ENCODE measurements at places on chromosomes 11 and 22.
A peak's percentile ranks its signal among the peaks of the same experiment; 100 is the strongest.

DNA sequence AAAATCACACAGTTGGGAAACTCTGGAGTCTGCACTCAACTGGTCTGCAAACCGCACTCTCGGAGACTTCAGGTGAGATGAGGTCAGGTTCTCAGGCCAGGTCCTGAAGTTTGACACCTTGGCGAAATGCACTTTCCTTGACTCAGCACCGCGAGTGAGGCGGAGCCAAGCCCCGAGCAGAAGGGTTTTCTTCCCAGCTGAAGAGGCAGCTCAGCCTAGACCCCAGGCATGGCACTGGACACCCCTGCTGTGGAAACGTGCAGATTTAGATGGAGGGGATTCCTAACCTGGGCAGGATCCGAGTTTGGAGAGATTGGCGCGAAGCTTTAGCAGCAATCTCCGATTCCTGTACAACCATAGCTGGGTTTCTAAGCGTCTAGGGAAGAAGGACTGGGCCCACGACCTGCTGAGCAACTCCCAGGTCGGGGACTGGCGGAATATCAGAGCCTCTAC lies 835 bp upstream of the MYOD1 start:
- DNase-seq = no peak

GRCh38 chr11:40877256-40877655 lies 582.2 kb downstream of the LRRC4C start:
- DNase-seq = no peak

DNA sequence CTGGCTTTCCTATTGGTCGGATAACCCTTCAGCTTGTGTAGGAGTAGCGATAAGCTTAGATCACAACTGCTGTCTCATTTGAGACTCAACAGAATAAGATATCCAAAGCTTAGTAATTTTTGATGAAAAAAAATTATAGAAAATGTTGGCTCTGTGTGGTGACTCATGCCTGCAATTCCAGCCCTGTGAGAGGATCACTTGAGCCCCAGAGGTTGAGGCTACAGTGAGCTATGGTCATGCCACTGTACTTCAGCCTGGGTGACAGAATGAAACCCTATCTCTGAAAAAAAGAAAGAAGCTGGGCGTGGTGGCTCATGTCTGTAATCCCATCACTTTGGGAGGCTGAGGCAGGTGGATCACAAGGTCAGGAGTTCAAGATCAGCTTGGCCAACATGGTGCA lies 55.6 kb upstream of the RRM1 start:
- no peak for DNase-seq

DNA sequence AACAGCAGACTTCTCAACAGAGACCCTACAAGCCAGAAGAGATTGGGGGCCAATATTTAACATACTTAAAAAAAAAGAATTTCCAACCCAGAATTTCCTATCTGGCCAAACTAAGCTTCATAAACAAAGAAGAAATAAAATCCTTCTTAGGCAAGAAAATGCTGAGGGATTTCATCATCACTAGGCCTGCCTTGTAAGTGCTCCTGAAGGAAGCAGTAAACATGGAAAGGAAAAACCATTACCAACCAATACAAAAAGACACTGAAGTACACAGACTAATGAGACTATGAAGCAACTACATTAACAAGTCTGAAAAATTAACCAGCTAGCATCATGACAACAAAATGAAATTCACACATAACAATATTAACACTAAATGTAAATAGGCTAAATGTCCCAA lies 947.9 kb upstream of the CHORDC1 start:
- DNase-seq = no peak

DNA sequence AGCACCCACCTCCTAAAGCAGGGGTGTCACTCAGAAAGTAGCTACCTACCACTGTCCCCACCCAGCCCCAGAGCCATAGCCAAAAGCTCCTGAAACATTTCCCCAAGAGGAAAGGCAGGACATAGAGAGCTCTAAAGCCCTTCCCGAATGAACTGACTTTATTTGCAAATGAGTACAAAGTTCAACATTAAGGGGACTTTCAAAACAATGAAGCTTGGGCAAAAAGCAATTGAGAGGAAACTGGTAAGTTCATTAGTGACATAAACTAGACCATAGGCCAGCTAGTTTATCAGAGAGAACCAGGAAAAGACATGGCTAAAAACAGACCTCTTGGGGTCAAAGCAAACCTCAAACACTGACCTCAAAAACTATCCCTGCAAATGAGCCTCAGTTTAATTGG lies 72.7 kb downstream of the IGLL5 start:
- no peak for DNase-seq

DNA sequence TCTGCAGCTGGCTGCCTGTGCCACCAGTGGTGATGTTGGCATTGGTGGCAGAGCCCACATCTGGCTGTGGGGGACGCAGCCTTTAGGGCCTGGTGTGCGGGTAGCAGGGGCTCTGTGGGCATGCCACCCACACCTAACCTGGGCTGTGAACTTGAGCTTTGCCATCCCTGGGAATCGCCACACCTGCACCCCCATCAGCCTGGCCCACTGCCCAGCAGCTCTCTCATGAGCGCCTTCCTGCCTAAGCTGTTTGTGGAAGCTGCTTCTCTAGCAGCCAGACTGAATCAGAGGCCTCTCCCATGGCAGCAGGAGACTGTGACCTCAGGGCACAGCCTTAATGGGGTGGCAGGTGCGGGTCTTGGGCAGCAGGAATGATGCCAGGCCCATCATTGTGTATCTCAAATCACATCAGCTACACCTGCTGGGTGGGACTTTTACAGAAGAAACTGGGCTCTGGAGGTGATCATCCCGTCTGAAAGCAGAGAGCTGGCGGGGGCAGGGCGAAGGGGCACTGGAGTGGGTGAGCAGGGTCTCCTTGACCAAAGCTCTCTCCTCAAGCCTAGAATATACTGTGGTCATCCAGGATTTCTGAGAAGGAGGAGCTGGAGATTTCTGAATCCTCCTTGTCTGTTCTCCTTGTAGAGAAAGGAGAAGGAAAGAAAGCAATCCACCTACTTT lies 17.8 kb upstream of the CARS1 start:
- no peak for DNase-seq

GRCh38 chr11:43819926-43820325 lies 60.7 kb upstream of the ALKBH3 start:
- no peak for DNase-seq

DNA sequence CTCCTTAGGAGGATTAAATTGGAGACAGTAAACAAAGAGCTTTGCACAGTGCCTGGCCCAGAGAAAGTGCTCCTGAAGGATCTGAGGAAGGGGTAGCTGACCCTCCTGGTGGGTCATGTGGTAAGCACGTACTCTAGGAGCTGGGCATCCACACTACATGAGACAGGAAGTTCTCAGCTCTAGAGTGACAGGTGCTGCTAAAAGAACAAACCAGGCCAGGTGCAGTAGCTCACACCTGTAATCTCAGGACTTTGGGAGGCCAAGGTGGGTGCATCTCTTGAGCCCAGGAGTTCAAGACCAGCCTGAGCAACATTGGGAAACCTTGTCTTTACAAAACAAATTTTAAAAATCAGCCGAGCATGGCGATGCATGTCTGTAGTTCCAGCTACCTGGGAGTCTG lies 13.1 kb downstream of the SLC43A1 start:
- DNase-seq = no peak

- no peak for DNase-seq
These were observed 10.5 kb upstream of the MMP3 start for GRCh38 chr11:102853956-102854355.

GRCh38 chr22:40482391-40482790 lies 112.0 kb downstream of the SGSM3 start:
- DNase-seq = no peak

GRCh38 chr22:19410941-19411689 lies 20.4 kb downstream of the HIRA start:
- no peak for DNase-seq

- DNase-seq = no peak
These were observed 42.5 kb downstream of the TBX1 start for GRCh38 chr22:19802894-19803735.

DNA sequence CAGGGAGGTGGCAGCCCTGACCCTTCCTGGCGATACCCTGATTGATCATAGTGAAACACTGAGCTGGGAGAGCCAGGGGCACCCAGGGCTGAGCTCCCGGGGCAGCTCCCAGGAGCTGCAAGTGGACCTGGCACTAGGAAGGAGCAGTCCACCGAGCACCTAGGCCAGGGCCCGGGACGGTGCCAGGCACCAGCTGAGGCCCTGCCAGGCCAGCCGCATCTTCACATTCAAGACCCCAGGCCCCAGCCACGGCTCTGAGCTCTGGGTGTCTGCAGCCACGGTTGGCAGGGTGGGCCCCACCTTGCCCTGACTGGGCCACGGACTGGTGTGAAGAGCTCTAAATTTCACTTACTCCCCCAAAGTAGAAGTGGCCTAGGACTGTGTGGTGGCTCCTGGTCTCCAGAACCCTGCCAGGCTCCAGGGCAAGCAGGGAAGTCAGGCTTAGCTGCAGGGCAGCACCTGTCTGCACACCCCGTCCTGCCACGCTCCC lies 58.3 kb downstream of the RTN4R start:
- DNase-seq = no peak

GRCh38 chr22:18977824-18978425 lies 41.8 kb upstream of the PRODH start:
- peak; percentile 31 for DNase-seq

DNA sequence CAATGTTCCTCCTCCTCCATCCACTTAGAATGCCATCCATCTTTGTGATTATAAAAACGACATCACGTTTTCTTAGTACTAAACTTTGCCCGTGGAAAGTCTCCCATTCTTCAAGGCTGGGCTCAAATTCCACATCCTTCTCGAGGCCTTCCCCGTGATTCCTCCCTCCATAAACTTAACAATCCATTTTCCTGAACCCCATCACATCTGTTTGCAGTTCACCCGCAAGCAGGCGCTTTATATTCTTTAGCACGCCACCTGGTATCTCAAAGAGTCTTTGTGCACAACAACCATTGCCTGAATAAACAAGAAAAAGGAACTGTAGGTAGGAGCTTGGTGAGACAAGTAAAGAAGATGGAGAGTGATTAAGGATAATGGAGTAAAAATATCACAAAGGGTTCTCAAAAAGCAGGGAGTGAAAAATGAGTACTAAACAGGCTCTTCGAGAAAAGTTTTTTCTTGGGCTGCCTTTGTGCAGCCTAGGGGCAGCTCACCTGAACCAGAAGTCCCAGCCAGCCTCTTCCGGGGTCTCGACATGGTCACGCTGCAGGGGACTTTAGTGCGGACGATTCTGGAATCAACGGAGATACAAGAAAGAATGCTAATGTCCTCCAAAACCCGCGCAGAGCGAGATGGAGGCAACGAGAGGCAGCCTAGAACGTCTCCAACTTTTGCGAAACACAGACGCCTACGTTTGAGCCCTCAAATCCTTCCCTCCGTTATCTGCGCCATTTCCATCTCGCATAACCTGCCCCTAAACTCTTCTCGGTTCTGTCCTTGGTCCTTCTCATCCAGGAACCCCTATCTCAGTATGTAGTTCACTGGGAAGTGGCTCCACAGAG lies 585 bp downstream of the THYN1 start:
- DNase-seq = no peak

GRCh38 chr11:115201111-115201792 lies 303.0 kb downstream of the CADM1 start:
- DNase-seq = no peak

GRCh38 chr22:29951791-29952413 lies 68.9 kb downstream of the MTMR3 start:
- no peak for DNase-seq

DNA sequence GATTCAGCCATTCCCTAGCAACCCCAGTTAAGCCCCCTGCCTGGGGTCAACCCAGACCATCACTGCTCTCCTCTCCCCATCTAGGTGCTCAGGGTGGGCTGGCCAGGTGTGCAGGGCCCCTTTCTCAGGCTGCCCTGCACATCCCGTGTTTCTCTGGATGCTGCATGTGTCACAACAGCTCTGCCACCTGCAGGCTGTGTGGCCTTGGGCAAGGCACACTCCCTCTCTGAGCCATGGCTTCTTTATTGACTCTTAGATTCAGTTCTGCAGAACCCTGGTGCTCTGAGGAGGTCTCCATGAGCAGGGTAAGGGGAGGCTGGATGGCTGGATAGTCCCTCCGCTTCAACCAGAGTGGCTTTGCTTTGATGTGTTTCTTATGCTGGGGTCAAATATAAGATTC lies 24.6 kb downstream of the RPS6KA4 start:
- DNase-seq = no peak

DNA sequence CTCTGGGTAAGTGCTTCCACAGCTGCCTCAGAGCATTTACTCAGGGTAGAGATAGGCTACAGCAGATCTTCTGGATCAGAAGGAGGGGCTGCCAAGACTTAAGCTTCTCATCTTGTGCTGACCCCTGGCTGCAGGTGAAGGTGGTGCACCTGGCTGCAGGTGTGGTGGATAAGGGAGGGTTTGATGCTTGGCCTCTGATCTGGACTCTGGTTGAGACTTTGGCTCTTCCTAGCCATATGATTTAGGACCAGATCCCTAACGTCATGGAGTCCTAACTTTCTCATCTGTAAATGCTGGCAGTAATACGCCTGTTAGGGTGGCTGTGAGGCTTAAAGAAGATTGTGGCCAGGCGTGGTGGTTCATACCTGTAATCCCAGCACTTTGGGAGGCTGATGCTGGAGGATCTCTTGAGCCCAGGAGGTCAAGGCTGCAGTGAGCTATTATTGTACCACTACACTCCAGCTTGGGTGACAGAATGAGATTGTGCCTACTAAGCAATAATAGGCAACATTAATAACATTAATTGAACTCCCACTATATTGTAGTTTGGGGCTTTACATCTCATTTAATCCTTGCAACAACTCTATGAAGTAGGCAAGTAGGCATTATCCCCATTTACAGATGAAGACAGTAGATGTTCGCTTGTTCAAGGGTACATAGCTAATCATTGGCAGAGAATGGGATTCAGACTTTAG lies 10.7 kb downstream of the DTX4 start:
- DNase-seq = no peak

DNA sequence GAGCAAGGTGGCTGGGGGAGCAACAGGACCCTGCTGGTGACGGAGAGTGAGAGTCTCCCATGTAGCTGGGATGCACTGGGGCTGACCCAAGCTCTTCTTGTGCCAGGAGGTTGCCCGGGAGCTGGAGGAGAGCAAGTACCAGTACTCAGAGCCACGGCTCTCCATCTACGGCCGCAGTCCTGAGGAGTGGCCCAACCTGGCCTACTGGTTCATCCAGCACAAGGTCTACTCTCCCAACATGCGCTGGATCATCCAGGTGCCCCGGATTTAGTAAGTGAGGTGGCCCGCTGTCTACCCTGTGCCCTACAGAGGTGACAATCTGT lies 40.4 kb downstream of the AMPD3 start:
- DNase-seq = no peak

DNA sequence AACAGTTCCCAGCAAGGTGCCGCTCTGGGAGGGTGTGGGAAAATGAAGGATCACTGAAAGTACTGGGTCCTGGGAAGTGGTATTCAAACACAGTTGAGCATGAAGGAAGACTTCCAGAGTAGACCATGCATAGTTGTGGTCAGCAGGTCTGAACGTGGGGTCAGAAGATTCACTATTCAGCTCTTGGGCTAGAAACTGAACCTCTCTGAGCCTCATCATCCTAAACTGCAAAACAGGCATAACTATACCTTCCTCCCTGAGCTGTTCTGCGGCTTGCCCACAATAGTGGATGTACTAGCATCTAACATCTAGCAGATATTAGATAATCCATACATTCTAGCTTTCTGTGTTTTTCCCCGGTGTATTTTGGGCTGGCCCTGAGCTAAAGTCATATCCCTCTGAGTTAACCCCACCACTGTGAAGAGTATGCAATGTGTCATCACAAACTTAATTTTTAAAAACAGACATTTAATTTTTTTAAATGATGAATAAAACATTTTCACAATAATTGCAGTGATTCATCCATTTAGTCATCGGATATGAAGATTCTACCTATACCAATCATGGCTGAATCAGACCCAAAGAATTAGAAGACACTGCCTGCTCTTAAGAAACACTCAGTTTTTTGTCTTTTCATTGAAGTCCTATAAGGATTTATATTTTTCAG lies 179.1 kb downstream of the BLID start:
- no peak for DNase-seq
